ENCODE measurements at places on chromosomes 7 and 10. TPM values are rescaled to one million over a fixed set of nuclear protein-coding genes. Genes with fewer than 3 reads are reported as not detected.

Gene ZNF736
- not detected for total RNA-seq

GRCh38 chr10:51001587-51001986, 72.7 kb upstream of the PRKG1 start:
- H3K27ac ChIP-seq: no peak overlapping the region
- no peaks in the 10 kb centered on the region for H3K27me3 ChIP-seq
- no peak for DNase-seq
- H3K36me3 ChIP-seq: no peaks in the 10 kb centered on the region
- no peak overlapping the region for H3K4me3 ChIP-seq
- H3K4me1 ChIP-seq: peaks cover 9% of the 10 kb centered on the region

Gene SMARCD3
- total RNA-seq: 52.9 TPM

GRCh38 chr7:113408999-113409398, 290.6 kb upstream of the SMIM30 start:
- H3K4me1 ChIP-seq: no peaks in the 10 kb centered on the region
- H3K36me3 ChIP-seq: no peaks in the 10 kb centered on the region
- no peak overlapping the region for H3K4me3 ChIP-seq
- DNase-seq: no peak

DNA sequence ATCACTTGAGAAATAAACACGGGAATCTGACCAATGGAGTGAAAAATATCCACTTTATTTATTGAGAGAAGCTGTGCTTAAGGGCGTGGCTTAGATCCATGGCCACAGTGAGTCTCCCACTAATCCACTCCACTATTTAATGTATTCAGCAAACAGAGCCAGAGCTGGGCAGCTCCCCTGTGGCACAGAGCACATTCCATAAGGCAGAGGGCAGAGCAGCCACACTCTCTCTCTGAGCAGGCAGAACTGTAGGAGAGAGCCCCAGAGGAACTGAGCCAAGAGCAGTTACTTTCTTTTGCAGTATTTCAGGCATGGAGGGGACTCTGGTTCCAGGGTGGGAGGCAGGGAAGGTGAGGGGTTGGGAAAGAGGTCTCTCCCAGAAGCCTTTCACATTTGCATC, 106.0 kb downstream of the GALNT17 start:
- peak overlapping the region; percentile 38 for H3K27ac ChIP-seq
- no peaks in the 10 kb centered on the region for H3K27me3 ChIP-seq
- H3K36me3 ChIP-seq: no peaks in the 10 kb centered on the region
- peaks cover 2% of the 10 kb centered on the region for H3K4me1 ChIP-seq
- DNase-seq: no peak

DNA sequence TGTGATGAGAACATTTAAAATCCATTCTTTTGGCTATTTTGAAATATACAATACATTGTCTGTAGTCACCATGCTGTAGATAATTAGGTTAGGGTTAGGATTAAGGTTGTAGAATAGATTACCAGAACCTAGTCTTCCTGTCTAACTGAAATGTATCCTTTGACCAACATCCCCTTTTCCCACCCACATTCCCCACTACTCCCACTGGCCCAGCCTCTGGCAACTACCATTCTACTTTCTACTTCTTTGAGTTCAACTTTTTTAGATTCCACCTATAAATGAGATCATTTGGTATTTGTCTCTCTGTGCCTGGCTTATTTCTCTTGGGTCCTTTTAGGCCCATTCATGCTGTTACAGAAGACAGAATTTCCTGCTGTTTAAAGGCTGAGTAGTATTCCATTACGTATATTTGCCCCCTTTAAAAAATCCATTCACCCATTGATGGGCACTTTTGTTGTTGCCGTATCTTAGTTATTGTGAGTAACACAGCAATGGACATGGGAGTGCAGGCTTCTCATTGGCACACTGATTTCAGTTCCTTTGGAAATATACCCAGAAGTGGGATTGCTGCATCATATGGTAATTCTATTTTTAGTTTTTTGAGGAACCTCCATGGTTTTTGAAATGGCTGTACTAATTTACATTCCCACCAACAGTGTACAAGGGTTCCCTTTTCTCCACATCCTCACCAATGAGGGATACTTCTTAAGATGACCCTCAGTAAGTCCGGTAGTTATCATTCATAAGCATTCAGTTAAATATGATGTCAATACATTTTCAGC, 104.0 kb downstream of the RALA start:
- peaks cover 18% of the 10 kb centered on the region for H3K27me3 ChIP-seq
- H3K4me3 ChIP-seq: no peak overlapping the region

- no peaks in the 10 kb centered on the region for H3K27me3 ChIP-seq
- no peak for DNase-seq
- no peak overlapping the region for H3K4me3 ChIP-seq
- peaks cover 2% of the 10 kb centered on the region for H3K36me3 ChIP-seq
- H3K4me1 ChIP-seq: no peaks in the 10 kb centered on the region
Observed at GRCh38 chr7:24356718-24357386, 72.9 kb downstream of the NPY start.

- H3K27me3 ChIP-seq: no peaks in the 10 kb centered on the region
- no peak overlapping the region for H3K27ac ChIP-seq
- H3K4me3 ChIP-seq: no peak overlapping the region
- no peaks in the 10 kb centered on the region for H3K4me1 ChIP-seq
- no peaks in the 10 kb centered on the region for H3K36me3 ChIP-seq
Observed at GRCh38 chr7:153061910-153062528, 302.5 kb downstream of the ACTR3B start.

Gene EVX1
- not detected for total RNA-seq

- no peaks in the 10 kb centered on the region for H3K27me3 ChIP-seq
- H3K4me1 ChIP-seq: no peaks in the 10 kb centered on the region
- H3K4me3 ChIP-seq: no peak overlapping the region
- H3K27ac ChIP-seq: no peak overlapping the region
- peaks cover 9% of the 10 kb centered on the region for H3K36me3 ChIP-seq
Observed at GRCh38 chr10:114429581-114430335, 25.5 kb upstream of the AFAP1L2 start.

- no peak overlapping the region for H3K27ac ChIP-seq
- no peak for DNase-seq
- H3K36me3 ChIP-seq: no peaks in the 10 kb centered on the region
- no peak overlapping the region for H3K4me3 ChIP-seq
- H3K4me1 ChIP-seq: no peaks in the 10 kb centered on the region
- H3K27me3 ChIP-seq: peaks cover 23% of the 10 kb centered on the region
Observed at GRCh38 chr10:7045891-7046599, 364.8 kb downstream of the SFMBT2 start.

Gene PNLIPRP1
- total RNA-seq: not detected

DNA sequence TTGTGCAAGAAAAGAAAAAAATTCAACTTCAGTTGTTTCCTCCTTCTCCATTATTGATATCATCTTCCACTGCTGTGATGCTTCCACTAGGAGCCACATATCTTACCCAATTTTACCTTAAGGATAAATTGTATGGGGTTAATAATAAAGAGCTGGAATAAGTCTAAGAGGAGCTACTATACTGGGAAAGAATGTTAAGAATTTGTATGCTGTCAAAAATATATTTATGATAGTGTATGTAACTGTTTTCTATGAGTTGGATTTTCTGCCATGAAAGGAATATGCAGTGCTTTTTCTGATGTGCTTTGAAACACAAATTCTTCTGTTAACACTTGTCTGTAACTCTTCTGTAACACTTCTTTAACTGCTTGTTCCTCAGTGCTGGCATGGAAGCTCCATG, 219.1 kb downstream of the VTI1A start:
- peaks cover 4% of the 10 kb centered on the region for H3K27me3 ChIP-seq
- H3K4me1 ChIP-seq: no peaks in the 10 kb centered on the region
- DNase-seq: no peak
- no peak overlapping the region for H3K27ac ChIP-seq

Gene FRG2B
- not detected for total RNA-seq
